Osteoblast (primary cell): ENCODE measurements at places on chromosomes 1 and 21. TPM values are rescaled to one million over a fixed set of nuclear protein-coding genes. Genes with fewer than 3 reads are reported as not detected.
A peak's percentile ranks its signal among the peaks of the same experiment; 100 is the strongest.

The SLC5A3 gene
- total RNA-seq = 38.4 and 44.2 TPM in 2 replicates

The DENND2D gene
- 4.7 and 5.0 TPM in 2 replicates for total RNA-seq

The SLC45A3 gene
- total RNA-seq = 1.1 and 1.5 TPM in 2 replicates

The ZBTB17 gene
- total RNA-seq = 25.0 and 29.7 TPM in 2 replicates

DNA sequence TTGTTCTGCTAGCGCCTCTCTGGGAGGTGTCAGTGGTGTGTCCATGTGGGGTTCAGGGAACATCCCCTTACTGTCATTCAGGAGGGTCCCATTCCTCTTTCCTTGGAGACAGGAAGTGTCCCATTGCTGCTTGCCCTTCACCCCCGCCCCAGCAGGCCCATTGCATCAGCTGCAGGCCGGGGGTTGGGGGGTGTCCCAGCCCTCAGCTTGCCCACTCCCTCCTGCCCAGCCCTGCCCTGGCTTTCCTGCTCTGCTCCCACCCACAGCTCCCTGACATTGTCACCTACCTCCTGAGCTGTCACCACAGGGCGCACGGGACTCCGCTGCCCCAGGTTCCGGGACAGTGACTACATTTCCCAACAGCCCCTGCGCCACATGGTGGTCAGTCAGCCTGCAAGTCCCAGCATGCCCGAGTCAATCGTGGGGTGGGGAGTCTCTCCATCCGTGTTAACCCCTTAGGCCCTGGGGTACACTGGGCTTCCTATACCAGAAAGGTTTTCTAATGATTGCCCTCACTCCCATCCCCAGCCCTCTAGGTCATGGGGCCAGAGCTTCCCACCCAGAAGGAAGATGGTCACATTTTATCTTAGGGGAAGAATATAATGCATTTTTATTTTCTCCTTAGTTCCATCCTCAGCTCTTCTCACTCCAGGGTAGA lies at the start of gene INPP5B:
INPP5B (minus strand) TSS at position 351 of the 658 bp plus-strand sequence. CDS start 745 bp downstream, outside the sequence.
- H3K27me3 ChIP-seq = no peaks in the 10 kb centered on the region
- peak; percentile 98 for DNase-seq
- peaks cover 8% of the 10 kb centered on the region for H3K36me3 ChIP-seq
- H3K4me1 ChIP-seq = peaks cover 26% of the 10 kb centered on the region

GRCh38 chr1:229019663-229020271 lies 251.1 kb upstream of the RAB4A start:
- H3K4me1 ChIP-seq = no peaks in the 10 kb centered on the region
- no peak overlapping the region for H3K4me3 ChIP-seq
- DNase-seq = no peak
- H3K27ac ChIP-seq = no peak overlapping the region
- H3K27me3 ChIP-seq = no peaks in the 10 kb centered on the region
- no peaks in the 10 kb centered on the region for H3K36me3 ChIP-seq

DNA sequence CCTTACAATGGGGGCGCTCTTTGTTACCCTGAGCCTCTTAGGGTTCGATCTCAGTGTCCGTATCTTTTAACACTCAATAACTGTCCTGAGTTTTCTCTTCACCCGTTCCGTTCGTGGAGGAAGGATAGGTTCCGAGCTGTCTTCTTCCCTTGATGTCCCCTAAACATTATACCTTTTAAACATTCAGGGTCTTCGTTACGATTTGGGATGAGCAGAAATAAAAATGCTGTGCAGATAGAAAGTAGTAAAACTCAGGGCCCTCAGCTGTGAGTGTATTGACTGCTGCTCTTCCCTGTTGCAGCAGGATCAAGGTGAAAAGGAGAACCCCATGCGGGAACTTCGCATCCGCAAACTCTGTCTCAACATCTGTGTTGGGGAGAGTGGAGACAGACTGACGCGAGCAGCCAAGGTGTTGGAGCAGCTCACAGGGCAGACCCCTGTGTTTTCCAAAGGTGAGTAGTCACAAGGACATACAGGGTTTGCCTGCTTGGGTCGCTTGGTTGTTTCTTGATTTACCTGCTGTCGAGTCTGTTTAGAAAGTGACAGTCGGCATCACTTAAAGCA lies 784 bp downstream of the RPL11 start:
- H3K4me1 ChIP-seq = peaks cover 43% of the 10 kb centered on the region
- no peak for DNase-seq
- peaks cover 51% of the 10 kb centered on the region for H3K36me3 ChIP-seq
- peak overlapping the region; percentile 92 for H3K4me3 ChIP-seq

- H3K4me1 ChIP-seq = no peaks in the 10 kb centered on the region
- no peaks in the 10 kb centered on the region for H3K36me3 ChIP-seq
- peaks cover 11% of the 10 kb centered on the region for H3K27me3 ChIP-seq
- DNase-seq = peak; percentile 90
- H3K27ac ChIP-seq = no peak overlapping the region
Measured at GRCh38 chr1:1072299-1072848, 1.7 kb downstream of the RNF223 start.

DNA sequence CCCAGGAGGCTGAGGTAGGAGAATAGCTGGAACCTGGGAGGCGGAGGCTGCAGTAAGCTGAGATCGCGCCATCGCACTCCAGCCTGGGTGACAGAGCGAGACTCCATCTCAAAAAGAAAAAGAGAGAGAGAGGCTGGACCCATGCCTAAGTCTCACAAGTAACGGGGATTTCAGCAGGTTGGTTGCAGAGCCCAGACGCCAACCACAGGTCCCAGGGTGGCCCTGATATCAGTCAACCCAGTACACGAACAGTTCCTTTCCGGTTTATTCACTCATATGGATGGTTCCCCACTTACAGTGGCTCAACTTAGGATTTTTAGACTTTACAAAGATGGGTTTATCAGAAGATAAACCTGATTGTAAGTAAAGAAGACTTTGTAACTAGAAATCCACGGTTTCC lies 40.9 kb downstream of the CLSTN1 start:
- H3K4me3 ChIP-seq = no peak overlapping the region
- H3K27ac ChIP-seq = no peak overlapping the region
- no peaks in the 10 kb centered on the region for H3K36me3 ChIP-seq

GRCh38 chr1:182781841-182782586 lies 7.6 kb upstream of the NPL start:
- DNase-seq = peak; percentile 54
- no peak overlapping the region for H3K27ac ChIP-seq
- no peaks in the 10 kb centered on the region for H3K36me3 ChIP-seq

DNA sequence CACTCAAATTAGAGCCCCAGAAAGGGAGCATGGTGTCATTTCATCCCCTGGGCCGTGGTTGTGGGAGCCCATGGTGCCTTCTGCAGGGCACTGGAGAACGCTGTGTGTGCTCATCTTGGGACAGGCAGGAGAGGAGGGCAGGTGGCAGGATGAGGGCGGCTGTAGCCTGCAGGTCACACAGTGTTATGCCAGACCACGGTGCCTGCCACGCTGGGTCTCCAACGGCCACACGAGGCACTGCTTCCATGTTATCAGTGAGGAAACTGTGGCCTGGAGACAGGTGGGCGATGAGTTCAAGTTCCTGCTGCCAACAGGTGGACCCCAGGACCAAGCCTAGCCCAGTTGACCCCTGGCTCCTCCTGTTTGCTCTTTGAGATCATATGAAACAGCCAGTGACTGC lies 21.0 kb downstream of the ABCG1 start:
- no peaks in the 10 kb centered on the region for H3K36me3 ChIP-seq
- peaks cover 14% of the 10 kb centered on the region for H3K27me3 ChIP-seq
- no peak overlapping the region for H3K4me3 ChIP-seq
- no peak for DNase-seq

DNA sequence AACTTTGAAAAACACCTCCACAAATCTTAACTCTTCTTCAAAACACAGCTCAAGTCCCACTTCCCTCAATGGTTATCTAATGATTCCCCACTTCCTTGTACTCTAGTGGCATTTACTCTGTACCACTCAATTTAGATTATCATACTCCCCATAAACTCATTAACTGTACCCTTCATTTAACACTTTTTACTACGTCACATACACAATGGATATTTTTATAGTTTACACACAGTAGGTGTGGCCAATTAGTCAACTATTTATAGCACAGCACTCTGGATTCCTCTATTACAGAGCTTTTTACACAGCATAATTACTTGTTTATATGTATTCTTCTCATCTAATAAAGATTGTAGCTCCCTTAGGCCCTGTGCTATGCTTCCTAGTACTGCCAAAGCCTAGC lies 62.1 kb downstream of the FOXJ3 start:
- no peaks in the 10 kb centered on the region for H3K36me3 ChIP-seq
- no peak overlapping the region for H3K4me3 ChIP-seq
- H3K27me3 ChIP-seq = no peaks in the 10 kb centered on the region
- no peak for DNase-seq
- no peaks in the 10 kb centered on the region for H3K4me1 ChIP-seq

GRCh38 chr1:10830961-10831668 lies 34.7 kb upstream of the CASZ1 start:
- H3K4me3 ChIP-seq = no peak overlapping the region
- H3K27ac ChIP-seq = no peak overlapping the region
- H3K27me3 ChIP-seq = peaks cover 53% of the 10 kb centered on the region

GRCh38 chr1:154256686-154257085 lies 15.7 kb upstream of the HAX1 start:
- no peaks in the 10 kb centered on the region for H3K27me3 ChIP-seq
- no peak overlapping the region for H3K4me3 ChIP-seq
- DNase-seq = peak; percentile 90
- peaks cover 92% of the 10 kb centered on the region for H3K36me3 ChIP-seq
- H3K4me1 ChIP-seq = peaks cover 7% of the 10 kb centered on the region
- H3K27ac ChIP-seq = peak overlapping the region; percentile 29

DNA sequence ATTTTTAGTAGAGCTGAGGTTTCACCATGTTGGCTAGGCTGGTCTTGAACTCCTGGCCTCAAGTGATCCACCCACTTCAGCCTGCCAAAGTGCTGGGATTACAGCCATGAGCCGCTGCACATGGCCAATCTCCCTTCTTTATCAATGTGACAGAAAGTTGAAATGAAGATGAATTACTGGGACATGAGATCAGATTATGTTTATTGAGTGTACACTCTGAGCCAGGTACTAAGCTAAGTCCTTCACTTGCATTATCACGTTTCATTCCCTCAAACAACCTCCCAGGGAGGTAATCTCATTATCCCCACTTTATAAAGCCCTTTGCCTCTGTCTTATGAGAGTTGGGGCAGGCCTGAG lies 6.3 kb upstream of the CHI3L2 start:
- no peak overlapping the region for H3K4me3 ChIP-seq
- H3K27me3 ChIP-seq = no peaks in the 10 kb centered on the region
- no peak for DNase-seq
- H3K36me3 ChIP-seq = no peaks in the 10 kb centered on the region

DNA sequence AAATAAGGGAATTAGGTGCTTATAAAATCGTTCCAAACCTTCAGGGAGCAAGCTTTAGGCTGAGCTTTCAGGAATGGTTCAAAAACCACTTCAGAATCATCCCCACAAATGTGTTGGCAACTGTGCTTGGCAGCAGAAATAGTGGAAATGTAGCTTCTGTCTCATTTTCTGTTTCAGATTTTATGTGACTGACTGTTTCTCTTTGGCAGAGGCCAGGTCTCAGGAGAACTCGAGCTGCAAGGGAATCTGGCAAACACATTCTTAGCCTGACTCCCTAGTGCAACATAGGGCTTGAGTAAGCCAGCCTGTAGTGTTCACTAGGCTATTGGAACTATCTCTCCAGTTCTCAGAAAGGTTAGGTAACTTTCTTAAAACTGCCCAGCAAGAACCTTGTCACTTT lies 128.6 kb downstream of the PLA2G4A start:
- H3K27ac ChIP-seq = no peak overlapping the region
- H3K4me1 ChIP-seq = no peaks in the 10 kb centered on the region
- no peaks in the 10 kb centered on the region for H3K36me3 ChIP-seq
- H3K4me3 ChIP-seq = no peak overlapping the region
- no peaks in the 10 kb centered on the region for H3K27me3 ChIP-seq
- no peak for DNase-seq

GRCh38 chr1:160127865-160128523 lies 12.4 kb downstream of the ATP1A2 start:
- no peak overlapping the region for H3K27ac ChIP-seq
- H3K4me3 ChIP-seq = no peak overlapping the region
- peaks cover 16% of the 10 kb centered on the region for H3K27me3 ChIP-seq
- no peaks in the 10 kb centered on the region for H3K36me3 ChIP-seq

GRCh38 chr1:207815913-207816291 lies 64.0 kb downstream of the CD46 start:
- peaks cover 28% of the 10 kb centered on the region for H3K36me3 ChIP-seq
- H3K4me3 ChIP-seq = no peak overlapping the region
- no peaks in the 10 kb centered on the region for H3K27me3 ChIP-seq
- peaks cover 24% of the 10 kb centered on the region for H3K4me1 ChIP-seq

GRCh38 chr21:37407719-37408420 lies 41.3 kb downstream of the DYRK1A start:
- H3K36me3 ChIP-seq = no peaks in the 10 kb centered on the region
- H3K4me1 ChIP-seq = peaks cover 34% of the 10 kb centered on the region
- no peak for DNase-seq
- H3K4me3 ChIP-seq = peak overlapping the region; percentile 4

DNA sequence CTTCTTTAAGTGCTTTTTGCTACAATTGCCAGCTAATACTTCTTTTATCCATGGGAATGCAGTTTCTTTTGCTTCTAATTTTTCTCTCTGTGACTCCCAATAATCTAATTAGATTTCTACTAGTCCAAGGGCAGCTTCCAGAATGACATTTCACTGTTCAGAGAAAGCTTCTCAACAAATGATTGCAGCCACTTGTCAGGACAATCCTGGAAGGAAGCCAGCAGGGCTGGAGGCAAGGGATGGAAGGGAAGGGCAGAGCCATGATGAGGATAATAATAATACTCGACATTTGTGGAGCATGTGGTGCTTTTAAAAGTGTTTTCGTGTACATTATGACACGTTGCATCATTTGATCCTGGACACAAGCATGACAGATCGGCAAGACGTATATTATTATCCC lies 19.4 kb downstream of the F11R start:
- H3K27ac ChIP-seq = no peak overlapping the region
- no peaks in the 10 kb centered on the region for H3K36me3 ChIP-seq
- no peaks in the 10 kb centered on the region for H3K4me1 ChIP-seq
- DNase-seq = no peak
- no peak overlapping the region for H3K4me3 ChIP-seq
- H3K27me3 ChIP-seq = no peaks in the 10 kb centered on the region

DNA sequence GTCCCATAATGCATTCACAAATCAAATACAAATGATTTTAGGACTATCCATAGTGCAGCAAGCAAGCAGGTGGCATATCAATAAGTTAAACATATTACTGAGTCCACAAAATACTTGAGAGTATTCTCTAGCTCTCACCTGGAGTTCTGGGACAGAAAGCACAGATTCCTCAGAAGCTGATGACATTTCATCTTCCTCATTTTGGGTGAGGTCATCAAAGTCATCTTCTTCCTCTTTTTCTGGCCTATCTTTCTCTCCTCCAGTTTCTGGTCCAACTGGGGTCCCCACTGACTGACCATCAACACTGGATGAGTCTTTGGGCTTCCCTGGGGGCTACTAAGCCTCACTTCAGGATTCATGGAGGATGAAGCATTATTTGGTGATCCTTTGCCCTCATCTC lies 38.9 kb downstream of the YY1AP1 start:
- peaks cover 41% of the 10 kb centered on the region for H3K4me1 ChIP-seq
- no peaks in the 10 kb centered on the region for H3K36me3 ChIP-seq
- H3K27ac ChIP-seq = no peak overlapping the region
- no peak for DNase-seq
